ENCODE measurements at places on chromosomes 3 and 15.

GRCh38 chr3:133973249-133973980, 56.3 kb downstream of the SLCO2A1 start:
- no peak for DNase-seq

DNA sequence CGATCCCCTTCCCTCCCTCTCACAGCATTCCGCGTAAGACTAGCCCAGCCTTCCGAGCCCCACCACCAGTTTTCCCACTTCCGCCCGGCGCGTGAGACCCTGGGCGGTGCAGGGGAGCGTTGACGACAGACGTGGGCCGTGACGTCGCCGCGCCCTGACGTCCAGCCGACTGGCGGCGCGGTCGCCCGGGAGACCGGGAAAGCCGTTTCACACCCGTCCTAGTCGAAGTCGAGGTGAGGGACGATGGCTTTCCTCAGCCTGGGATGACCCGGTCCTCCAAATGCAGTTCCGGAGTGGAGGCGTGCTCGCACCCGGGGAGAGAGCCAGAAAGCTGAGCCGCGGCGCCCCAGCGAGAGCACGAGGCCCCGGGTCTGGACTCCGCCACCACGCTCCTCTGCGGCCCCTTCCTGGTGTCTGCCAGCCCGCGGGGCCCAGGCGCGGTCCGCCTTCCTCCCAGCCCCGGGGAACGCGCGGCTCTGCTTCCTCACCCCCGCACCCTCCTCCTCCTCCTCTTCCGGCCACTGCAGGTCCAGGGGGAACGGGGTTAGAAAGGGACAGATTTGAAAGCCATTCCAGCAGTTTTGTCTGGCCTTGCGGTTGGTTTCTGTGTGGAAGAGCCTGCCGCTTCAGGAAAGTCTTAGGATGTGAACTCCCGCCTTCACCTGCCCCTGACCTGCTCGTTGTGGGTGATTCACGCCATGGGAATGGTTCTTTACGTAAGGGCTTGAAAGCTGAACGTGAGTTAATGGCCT, at the start of gene LEKR1:
Gene LEKR1, plus strand, starts transcription at position 210 of the 752 bp plus-strand sequence. CDS start 2,977 bp downstream, outside the sequence.
- DNase-seq, result peak; percentile 52

GRCh38 chr3:37934631-37935289, 55.8 kb upstream of the VILL start:
- DNase-seq, result no peak

DNA sequence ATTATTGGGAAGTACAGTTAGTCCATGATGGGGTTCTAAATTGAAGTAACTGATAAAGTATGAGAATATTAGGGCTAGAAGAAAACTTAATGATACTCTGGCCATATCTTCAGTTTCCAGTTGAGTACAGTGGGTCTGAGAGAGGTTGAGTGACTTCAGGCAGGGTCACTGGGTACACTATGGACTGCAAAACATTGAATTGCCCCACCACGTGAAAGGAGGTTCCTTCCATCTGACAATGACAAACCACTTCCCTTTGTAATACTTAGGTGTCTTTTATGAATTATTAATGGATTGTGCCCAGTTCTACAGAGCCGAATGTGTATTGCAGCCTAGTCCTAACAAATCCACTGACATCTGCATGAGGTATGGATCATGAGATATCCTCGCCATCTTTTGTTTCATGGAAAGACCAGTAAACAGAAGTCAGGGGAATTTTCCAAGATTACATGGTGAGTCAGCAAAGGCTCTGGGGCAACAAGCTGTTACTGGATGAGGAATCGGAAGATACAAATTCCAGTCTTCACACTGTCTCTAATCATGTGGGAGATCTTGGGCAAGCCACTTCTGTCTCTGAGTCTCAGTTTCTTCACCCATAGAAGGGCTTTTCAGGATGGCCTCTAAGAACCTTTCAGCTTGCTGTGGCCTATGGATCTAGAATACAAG, 66.5 kb upstream of the BCL6 start:
- no peak for DNase-seq

DNA sequence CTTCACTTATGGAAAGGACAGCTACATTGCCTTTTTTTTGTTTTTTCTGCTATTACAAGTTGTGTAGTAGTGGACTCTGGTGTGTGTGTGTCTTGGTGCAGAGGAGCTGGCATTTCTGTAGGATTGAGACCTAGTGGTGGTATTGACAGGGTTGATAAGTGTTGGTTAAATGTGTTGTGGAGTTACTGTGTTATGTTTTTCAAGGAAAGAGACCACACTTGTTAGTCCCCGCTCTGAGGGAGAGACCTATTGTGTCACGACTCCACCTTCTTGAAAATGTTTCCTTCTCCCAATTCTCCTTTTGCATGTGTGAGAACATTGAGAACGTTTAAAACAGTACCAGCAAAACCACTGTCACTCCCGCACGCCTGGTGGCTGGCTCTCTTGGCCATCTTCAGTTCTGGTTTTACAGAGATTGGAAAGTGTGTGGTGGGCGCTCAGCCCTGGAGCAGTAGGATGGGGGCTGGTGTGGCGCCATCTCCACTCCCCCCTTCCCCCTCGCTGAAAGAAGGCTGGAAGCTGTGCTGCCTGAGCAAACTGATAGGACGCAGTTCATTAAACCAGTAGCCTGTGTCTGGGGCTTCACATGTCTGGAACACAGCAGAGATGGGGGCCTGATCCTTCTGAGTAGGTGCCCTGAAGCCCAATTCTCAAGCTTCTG, 5.5 kb downstream of the KLF13 start:
- no peak for DNase-seq

DNA sequence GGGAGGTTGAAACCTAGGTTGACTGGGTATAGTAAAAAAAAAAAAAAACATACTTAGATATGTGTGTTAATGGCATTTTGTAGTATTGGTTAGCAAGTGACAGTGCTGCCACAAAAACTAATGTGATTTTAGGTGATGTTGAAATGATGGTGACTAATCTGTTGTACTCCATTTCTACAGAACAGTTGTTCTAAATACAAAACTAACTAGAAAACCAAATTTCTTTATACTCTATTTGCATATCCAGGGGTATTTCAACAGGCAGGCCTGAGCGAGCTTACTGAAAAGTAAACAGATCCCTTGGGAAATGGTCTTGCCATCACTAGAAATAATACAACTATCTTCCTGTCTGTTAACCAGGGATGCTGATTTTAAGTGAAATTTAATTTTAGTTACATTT, 20.5 kb downstream of the TSC22D2 start:
- DNase-seq, result no peak

DNA sequence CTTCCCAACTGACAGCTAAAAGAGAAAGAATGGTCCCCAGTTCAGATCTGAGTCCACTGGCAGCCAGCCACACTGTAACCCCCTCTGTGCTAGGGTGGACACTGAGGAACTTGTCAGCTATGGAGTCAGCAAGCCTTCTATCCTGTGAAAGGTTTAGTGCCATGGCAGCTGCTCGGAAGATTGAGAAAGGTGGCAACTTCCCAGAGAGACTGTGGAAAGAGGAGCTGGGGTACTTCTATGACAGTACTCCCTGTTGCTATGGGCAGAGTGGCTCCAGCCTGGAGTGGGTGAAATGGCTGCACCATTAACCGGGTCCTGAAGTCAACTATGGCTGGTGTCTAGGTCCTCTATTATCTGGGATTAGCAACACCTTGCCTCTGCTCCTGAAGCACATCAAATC, 447.2 kb downstream of the EPHB1 start:
- no peak for DNase-seq

GRCh38 chr3:113649174-113649845, 47.1 kb downstream of the USF3 start:
- no peak for DNase-seq

All from activated CD8-positive, alpha-beta memory T cell treated with anti-CD3 and anti-CD28 coated beads for 4 hours (primary cell).